ENCODE measurements at places on chromosomes 4 and X.

- DNase-seq = no peak
These were observed 278.6 kb upstream of the ITM2A start for GRCh38 chrX:79645749-79646148.

GRCh38 chr4:38166768-38167167, 206.6 kb downstream of the PTTG2 start:
- no peak for DNase-seq

DNA sequence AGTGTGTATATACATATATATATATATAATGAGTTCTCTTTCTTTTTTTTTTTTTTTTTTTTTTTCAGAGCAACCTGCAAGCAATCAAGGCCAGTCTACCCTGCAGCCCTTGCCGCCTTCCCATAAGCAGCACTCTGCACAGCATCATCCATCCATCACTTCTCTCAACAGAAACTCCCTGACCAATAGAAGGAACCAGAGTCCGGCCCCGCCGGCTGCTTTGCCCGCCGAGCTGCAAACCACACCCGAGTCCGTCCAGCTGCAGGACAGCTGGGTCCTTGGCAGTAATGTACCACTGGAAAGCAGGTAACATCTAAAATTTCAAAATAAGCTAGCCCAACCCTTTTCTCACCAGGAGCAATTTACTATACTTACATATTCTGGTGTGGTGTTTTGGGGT, 316.3 kb downstream of the DCTD start:
- DNase-seq = no peak

GRCh38 chr4:184267673-184268583, 50.3 kb upstream of the ENPP6 start:
- peak; percentile 48 for DNase-seq

- no peak for DNase-seq
These were observed 1290.9 kb downstream of the PCDH18 start for GRCh38 chr4:136241221-136241986.

DNA sequence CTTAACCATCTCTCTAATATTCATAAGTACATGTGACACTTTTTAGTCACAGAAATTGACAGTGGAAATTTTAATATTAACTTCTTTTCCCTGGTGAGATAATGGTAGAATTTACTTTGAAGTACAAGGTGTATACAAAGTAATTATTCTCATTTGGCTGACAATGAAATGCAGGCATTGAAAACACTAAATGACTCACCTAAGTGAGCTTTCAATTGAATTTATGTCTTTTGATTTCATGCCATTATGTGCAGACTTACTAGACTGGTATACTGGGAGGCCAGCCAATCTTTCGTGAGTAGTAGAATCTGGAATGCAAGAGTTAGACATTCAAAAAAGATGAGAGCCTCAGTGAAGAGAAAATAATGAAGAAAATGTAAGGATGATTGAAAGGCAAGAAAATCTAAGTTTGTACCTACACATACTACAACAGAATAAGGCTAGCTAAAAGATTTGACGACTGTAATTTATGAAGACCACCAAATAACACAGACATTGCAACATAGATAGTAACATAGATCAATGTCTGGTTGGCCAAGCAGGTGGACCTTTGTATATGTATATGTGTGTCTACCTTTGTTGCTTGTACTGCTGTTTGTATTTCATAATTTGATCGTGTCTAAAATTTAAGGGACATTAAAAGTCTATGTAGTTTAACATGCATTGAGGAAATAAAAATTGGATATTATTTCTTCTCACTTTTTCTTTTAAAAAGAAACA, 459.7 kb downstream of the IL15 start:
- DNase-seq = no peak

GRCh38 chr4:119136546-119136945, 914 bp downstream of the MYOZ2 start:
- no peak for DNase-seq

- DNase-seq = peak; percentile 18
These were observed 2.5 kb upstream of the USP27X start for GRCh38 chrX:49876750-49877149.

DNA sequence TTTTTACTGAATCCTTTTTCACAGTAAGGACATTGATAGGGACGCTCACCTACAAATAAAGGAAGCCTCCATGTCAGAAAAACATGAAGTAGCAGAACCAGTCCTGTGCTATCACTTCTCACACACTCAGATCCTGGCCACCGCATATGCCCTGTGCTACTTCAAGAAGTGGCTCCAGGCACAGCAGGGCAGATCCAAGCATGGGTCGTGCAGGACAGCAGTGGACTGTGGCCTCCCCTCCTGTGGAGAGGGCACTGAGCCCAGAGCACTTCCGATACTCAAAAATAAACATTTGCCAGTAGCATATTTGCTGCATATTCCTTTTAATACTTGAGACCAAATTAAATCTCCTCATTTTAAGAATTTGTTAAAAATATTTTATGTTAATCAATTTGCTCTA, 167.9 kb downstream of the PRDM5 start:
- DNase-seq = no peak

GRCh38 chrX:74797338-74797887, 127.8 kb downstream of the NEXMIF start:
- DNase-seq = no peak

DNA sequence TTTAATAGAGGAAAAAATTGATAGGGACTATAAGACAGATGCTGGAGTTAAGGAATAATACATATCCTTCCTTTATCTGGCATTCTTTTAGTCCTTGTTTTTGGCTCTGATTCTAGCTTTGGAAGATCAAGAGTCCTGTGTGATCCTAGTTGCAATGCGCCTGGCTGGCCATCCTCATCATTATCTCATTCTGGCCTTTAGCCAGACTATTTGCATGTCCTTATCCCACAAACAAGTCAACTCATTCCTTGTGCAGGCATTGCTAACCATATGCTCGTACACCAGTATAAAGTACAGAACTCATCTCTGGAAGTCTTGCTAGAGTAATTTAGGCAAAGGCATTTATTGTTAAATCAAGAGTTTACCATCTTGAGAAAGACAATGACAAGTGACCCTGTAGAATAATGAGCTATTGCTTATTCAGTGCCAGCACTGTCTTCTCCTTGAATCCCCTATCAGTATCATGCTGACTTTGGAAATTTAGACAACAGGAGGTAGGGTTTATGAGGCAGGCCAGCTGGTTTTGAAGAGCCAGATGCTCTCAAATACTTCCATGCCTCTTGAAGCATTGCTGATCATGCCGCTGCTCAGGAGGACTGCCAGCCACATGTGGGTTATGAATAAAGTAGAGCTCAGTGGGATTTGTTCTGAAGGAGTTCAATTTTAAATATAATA, 1730.3 kb upstream of the TENM3 start:
- DNase-seq = no peak

DNA sequence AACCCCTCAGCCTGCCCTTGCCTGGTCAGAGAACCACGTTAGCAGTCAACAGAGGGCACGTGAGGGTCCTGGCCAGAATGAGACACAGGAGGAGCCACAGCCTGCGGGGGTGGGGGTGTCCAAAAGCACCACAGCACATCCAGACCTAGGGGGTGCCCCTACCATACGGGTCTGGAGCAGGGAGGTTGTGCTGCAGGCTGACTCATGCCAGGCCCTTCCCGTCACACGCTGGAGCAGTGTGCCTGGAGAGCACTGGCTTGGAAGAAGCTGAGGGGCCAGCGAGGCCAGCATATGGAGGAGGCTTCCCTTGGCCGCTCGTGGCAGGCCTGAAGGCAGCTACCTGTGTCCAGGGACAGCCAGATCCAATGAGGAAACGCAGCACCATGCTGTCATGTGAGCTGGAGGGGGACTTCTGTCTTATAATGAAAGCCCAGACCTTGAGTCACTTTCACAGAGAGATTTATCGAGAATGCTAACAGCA, 1.5 kb upstream of the IRAK1 start:
- no peak for DNase-seq

DNA sequence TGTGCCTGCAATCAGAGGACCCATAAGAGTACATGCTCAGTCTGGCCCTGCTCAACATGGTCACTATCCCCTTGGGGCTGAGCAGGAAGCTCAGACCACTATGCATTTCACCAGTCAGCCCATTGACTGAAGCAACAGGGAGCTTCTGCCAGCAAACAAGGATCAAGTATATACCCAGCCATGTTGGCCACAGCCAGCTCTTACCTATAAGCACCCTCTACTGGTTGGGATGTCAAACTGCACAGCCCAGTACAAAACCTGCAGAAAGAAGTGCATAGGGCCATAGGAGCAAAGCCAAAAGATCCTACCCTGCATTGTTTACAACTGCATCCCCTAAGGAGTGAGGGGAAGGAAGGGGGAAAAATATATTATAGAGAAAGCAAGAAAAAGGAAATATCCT, 214.4 kb upstream of the CPEB2 start:
- no peak for DNase-seq

- no peak for DNase-seq
These were observed 11.0 kb upstream of the EXOC1L start for GRCh38 chr4:55808632-55809031.

DNA sequence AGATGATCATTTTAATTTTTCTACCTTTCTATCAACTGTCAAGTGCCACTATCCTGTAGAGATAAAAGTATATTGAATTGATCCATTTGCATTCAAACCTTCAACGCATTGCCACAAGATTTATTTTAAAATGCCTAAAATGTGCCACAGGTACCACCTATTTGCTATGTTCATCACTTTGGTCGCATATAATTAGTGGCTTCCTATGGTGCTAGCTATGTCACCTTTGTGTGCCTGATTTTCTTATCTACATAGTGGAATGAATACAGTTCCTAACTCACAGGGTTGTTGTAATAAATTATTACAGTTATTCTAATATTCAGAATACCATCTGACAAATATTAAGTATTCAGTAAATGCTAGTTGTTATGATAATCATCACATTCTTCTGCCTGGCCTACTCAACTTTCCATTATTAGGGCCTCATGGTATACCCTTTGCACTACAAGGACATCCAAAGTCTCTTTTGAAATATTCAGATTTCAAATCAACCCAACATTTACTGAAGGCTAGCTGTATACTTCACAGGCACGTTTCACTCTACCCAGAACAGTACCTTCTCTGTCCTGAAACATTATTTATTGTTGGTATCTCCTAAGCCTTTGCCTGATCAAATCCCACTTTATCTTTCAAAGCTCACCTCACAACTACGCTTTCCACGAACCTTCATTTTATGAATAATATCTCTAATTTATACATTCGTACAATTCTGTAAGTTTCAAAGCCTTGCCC, 62.4 kb downstream of the ANXA10 start:
- no peak for DNase-seq

GRCh38 chr4:173317004-173317403, 17.2 kb downstream of the HMGB2 start:
- DNase-seq = no peak

All from activated T-cell treated with anti-CD3 and anti-CD28 coated beads for 4 hours (primary cell).